Stimulated activated naive CD4-positive, alpha-beta T cell treated with Interleukin-2 at 50 U/mL for 16 hours (primary cell): ENCODE measurements at places on chromosomes 2 and 18.

GRCh38 chr2:11303290-11304013 lies 41.0 kb downstream of the ROCK2 start:
- no peak for DNase-seq

GRCh38 chr2:219123356-219124135 lies 37.1 kb downstream of the NHEJ1 start:
- no peak for DNase-seq

GRCh38 chr2:127051116-127052056 lies 55.6 kb downstream of the BIN1 start:
- no peak for DNase-seq

DNA sequence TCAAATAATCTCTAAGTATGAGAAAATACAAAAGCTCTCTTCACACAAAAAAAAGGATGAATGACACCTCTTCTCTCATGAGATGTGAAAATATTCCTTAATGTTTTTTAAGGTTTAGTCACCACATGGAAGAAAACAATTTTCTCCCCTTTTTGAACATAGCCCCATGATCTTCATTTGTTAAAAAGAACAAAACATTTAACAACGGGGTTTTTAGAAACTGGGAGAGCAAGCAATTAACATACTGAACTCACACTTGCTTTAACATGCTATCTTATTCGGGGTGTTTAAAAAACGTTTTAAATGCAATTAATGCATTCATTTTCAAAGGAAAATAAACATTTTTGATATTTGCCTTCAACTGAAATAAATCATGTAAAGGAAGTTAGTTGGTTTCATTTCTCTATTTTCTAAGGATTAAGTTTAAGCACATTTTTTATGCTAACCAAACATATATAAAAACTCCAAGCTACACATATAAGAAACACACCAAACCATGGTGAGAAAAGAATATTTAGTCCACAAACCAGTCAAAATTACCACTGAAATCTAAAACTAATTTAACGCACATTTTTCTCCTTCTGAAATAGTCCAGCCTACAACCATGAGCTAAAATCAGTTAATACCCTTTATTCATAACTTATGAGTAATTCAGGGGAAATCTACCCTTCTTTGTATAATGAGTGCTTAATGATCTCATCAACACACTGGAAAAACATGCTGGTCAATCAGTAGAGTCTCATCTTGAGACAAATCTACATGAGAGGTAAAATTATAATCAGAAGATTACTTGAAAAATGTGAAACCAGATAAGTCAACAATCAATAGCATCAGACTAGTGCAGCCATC lies 8.2 kb downstream of the FBXO11 start:
- no peak for DNase-seq

DNA sequence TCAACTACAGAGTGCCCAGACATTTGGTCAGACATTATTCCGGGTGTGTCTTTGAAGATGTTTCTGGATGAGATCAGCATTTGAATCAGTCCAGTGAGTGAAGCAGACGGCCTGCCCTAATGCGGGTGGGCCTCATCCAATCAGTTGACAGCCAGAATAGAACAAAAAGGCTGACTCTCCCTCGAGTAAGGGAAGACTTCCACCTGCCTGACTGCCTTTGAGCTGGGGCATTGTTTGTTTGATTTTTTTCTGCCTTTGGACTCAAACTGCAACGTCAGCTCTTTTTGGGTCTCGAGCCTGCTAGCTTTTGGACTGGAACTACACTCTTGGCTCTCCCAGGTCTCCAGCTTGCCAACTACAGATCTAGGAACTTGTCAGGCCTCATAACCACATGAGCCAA lies 111.7 kb upstream of the AGAP1 start:
- no peak for DNase-seq

- no peak for DNase-seq
These were observed 55.0 kb downstream of the PLEKHM3 start for GRCh38 chr2:207970147-207970825.

DNA sequence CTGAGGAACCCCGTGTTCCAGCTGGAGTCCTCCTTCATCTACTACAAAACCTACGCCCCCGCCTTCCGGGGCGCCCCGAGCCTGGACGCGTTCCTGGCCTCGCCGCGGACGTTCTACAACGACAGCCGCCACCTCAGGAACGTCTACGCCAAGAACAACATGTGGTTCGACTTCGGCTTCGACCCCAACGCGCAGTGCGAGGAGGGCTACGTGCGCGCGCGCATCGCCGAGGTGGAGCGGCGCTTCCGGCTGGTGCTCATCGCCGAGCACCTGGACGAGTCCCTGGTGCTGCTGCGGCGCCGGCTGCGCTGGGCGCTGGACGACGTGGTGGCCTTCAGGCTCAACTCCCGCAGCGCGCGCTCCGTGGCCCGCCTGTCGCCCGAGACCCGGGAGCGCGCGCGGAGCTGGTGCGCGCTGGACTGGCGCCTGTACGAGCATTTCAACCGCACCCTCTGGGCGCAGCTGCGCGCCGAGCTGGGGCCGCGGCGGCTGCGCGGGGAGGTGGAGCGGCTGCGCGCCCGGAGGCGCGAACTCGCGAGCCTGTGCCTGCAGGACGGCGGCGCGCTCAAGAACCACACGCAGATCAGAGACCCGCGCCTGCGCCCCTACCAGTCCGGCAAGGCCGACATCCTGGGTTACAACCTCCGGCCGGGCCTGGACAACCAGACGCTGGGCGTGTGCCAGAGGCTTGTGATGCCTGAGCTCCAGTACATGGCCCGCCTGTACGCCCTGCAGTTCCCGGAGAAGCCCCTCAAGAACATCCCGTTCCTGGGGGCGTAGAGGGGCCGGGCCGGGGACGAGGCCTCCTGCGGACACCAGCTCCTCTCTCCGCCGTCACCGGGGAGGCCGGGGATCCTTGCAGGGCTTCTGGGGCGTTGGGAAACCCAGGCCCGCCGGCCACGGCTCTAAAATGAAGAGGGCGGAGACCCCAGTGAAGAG lies 5.3 kb upstream of the NEU4 start:
- no peak for DNase-seq

GRCh38 chr2:171086352-171087290 lies 74.1 kb downstream of the TLK1 start:
- DNase-seq: peak; percentile 11

- DNase-seq: no peak
These were observed 215.9 kb downstream of the SP3 start for GRCh38 chr2:173749315-173749714.

DNA sequence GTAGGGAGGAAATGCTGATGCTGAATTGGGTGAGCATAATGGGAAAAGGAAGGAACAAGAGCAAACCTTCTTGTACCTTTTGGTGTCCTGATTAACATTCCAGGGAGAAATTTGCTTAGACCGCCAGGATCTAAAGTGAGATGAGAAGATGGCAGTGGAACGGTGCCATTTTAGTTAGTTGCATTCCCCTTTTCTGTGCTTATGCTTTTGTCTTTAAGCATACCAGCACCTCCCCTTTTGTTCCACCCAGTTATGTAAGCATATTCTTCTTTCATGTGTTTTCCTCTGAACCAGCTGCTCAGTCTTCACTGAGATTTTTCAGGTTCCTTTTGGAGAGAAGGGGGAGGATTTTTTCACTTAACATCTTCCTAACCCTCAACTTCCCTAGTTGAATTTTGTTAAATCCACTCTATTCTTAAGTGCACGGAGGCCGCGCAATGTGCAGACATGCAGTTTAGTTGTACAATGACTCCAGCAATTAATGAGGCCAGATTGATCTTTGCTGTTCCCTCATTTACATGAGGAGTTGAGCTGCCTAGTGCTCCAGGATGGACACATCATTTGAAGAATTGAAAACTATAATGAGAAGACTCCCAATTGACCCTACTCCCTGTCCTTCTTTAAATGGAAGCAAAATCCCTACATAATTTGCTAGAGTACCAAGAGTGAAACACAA lies 73.9 kb downstream of the MAP4K4 start:
- no peak for DNase-seq

DNA sequence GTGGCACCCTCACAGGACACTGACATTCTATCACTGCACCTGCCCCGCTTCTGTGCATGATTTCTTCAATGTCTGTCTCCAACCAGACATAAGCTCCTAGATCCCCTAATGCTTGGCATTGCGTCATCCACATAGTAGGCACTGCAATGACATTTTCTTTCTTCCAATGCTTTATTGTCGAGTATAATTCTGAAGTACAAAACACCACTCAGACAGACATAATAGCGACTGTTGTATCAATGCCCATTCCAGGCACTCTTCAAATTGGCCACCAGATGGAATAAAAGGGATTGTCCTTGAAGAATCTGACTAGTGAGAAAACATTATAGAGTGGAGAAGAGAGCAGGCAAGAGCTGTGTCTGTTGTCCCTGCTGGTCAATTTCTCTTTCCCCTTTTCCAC lies 89.0 kb downstream of the LPIN1 start:
- DNase-seq: no peak

- no peak for DNase-seq
These were observed 740.2 kb upstream of the ZEB2 start for GRCh38 chr2:145260081-145260480.

GRCh38 chr2:154696810-154697417 lies 1.6 kb upstream of the KCNJ3 start:
- no peak for DNase-seq

- no peak for DNase-seq
These were observed 833.1 kb upstream of the NXPH2 start for GRCh38 chr2:139613264-139613663.

DNA sequence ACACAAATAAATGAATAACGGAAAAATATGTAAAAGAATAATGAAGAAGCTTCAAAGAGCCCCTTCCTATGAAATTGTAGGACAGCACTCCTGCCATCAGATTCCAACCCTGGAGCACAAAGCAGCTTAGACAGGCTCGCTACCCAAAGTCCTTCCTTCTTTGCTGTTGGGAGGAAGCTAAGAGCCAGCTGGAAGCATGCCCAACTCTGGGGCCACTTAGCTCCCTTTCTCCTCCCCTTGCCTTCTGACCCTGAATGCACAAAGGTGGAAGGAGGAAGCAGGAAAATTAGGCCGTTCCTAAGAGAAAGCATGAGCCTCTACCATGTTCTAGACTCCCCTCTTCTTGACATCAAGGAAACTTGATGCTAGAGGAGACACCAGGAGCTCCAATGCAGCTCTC lies 700.8 kb downstream of the RNF144A start:
- DNase-seq: no peak

DNA sequence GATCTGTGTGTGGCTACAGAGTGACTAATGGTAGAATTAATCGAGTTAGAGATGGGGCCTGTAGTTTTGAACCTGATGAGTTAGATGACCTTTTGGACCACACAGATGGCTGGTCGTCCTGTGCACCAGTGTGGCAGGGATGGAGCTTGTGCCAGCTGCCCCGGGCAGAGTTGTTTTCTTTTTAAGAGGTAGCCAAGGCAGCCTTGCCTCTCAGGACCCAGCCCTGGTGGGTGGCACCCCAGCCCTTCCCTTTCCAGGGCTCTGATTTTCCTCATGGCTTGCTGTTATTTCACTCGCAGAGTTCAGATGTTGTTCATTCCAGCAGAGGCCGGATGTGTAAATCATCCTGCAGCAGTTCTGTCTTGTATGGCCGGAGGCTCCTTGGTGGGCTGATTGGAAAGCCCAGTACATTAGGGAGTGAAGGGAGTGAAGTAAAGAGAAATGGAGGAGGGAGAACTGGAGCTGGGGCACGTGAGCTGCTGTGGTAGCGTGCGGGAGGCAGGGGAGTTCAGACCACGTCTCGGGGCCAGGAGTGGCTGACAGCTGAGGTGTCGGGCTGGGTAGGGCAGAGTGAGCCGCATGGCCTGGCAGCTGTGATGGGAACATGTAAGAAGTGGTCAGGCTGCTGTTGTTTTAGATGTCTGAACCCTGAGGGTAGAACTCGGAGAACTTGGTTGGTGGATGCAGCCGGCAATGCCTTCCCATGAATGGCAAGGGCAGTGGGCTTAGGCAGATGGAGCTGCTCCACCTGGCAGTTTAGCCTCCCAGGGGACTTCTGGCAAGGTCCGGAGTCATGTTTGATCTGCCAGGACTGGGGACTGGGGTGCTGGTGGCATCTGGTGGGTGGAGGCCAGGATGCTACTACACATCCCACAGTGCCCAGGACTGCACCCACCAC lies 28.8 kb downstream of the ASAP2 start:
- no peak for DNase-seq
